ENCODE measurements at places on chromosomes 6 and 20.

- no peak for DNase-seq
Observed at GRCh38 chr6:11434565-11435326, 102.8 kb upstream of the TMEM170B start.

DNA sequence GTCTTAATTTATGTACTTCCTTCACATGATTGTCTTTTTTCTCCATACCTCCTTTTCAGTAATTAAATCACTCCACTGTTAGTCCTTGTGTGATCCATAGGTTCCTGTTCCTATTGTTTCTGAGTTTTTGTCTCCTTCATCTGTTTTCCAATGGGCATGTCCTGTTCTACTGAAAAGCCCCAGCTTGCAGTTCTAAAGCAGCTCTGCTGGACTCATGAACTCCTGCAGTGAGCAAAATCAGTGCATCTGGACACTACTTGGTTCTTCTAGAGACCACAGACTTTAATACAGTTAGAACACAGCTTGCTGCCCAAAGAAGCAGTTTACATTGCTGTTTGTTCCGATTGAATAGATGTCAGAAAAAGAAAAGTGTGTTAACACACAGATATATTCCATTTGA lies 593.3 kb upstream of the HS3ST5 start:
- no peak for DNase-seq

GRCh38 chr6:16058201-16058928 lies 70.5 kb upstream of the MYLIP start:
- DNase-seq = no peak

DNA sequence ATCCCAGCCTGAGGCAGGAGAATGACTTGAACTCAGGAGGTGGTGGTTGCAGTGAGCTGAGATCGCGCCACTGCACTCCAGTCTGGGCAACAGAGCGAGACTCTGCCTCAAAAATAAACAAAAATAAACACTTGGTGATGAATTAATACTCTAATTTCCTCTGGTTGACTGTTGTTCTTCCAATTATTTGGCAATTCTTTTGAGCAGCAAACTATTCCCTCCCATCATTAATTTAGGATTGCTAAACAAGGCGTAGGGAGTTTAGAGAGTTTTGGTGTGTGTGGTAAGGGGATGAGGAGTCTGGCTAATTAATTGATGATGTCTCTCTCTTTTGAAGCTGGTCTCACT lies 2.7 kb upstream of the ID1 start:
- DNase-seq = no peak

DNA sequence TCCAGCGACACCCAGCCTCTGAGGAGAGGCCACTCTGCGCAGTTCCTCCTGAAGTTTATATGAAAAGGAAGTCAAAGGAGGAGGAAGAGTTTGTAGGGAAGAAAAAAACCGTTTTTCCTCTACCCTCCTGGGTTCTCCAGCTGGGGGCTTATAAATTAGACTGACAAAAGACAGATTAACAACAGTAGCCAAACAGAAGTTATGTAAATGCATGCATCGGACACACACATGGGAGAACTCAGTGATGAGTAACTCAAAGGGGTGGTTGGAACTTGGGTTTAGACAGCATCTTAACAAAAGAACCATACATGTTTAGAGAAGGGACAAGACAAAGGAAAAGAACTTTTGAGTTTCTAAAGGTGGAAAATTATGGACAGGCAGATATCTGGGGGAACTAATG lies 71.2 kb downstream of the CD24 start:
- no peak for DNase-seq

DNA sequence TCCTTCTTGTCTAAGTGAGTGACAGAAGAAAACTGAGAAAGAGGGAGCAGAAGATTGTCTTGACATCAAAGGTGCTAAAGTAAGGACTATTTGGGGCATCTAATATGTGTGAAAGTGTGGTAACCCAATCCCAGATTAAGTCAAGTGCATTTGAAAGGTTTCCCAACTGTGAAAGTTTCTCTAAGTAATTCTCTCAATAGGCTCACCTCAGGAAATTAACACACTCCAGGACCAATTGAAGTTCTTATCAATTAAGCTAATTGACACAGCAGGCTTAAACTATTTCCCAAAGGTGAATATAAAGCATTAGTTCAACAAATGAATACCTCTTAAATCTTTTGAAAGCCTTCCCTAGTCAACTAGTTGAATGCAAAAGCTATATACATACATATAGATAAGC lies 212.8 kb upstream of the FUT9 start:
- DNase-seq = no peak

GRCh38 chr6:136920216-136920615 lies 1.9 kb upstream of the SLC35D3 start:
- DNase-seq = no peak

- DNase-seq = no peak
Observed at GRCh38 chr20:32649697-32650400, 23.9 kb downstream of the C20orf203 start.

DNA sequence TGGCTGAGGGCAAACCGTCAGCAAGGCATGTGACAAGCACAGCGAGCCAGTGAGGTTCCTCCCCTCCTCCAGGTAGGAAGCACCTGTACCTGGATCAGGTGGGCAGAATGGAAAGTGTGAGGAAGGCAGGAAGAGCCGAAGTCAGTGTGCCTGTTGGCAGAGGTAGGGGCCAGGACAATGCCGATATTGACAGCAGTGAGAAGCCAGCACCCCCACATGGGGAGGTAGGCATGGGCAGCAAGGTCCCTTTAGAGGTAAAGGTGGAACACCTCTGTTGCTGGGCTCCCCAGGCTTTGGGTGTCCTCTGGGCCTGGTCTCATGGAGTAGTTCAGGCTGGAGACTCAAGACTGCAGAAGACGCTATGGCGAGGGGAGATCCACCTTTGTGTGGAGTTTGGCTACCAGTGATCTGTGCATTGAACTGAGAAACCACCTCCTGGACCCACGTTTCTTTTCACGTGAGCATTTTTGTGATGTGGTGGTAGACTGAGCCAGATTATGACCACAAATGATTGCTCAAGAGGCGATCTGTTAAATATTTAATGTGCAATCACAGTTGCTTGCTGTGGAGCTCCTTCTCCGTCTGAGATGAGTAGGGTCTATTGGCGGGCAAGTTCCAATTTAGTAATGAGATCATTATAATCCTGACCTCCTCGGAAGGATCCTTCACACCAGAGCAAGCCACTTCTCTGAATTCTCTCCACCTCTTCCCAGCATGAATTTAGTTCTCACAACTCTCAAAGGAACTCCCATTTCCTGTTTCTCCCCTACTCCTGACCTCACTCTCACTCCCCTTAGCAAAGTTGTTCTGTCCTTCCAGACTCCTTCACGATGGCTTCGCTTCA lies 174.8 kb downstream of the CDH26 start:
- DNase-seq = no peak

GRCh38 chr6:15947923-15948322 lies 181.0 kb upstream of the MYLIP start:
- no peak for DNase-seq

DNA sequence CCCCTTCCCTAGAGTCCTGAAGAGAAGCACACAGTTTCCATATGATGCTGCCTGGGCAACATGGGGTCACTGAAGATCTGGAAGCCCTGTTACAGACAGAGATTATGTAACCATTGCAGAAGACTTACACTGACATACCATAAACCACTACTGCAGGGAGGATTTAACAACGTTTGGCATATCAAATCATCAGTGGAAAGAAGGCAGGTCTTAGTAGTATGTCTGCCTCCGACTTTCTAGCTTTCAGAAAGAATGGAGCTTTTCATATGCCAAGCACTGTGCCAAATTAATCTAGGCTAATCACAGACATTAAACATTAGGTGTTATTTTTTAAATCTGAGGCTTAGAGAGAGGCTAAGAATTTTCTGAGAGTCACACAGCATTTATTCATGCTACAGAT lies 144.3 kb downstream of the ADGRB3 start:
- no peak for DNase-seq

GRCh38 chr6:151018046-151018445 lies 152.5 kb downstream of the MTHFD1L start:
- DNase-seq = no peak

DNA sequence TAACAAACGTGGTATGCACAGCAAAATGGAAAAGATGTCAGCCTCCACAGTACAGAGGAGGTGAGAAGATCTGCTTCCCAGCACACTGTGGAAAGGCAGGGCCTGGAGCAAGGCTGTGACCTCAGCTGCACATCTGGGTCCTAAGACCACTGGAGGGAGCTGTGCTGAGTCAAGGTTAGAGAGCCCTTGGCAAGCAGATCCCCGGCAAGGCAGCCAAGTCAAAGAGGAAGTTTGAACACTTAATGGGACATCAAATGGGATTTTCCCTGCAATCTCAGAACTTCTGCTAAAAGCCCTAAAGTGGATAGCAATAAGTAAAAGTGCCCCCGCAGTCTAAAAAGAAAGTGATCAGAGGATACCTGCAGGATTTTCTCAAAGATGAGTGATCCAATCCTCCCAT lies 39.5 kb downstream of the UNC5CL start:
- DNase-seq = no peak

- no peak for DNase-seq
Observed at GRCh38 chr6:132865364-132865763, 51.0 kb downstream of the RPS12 start.

DNA sequence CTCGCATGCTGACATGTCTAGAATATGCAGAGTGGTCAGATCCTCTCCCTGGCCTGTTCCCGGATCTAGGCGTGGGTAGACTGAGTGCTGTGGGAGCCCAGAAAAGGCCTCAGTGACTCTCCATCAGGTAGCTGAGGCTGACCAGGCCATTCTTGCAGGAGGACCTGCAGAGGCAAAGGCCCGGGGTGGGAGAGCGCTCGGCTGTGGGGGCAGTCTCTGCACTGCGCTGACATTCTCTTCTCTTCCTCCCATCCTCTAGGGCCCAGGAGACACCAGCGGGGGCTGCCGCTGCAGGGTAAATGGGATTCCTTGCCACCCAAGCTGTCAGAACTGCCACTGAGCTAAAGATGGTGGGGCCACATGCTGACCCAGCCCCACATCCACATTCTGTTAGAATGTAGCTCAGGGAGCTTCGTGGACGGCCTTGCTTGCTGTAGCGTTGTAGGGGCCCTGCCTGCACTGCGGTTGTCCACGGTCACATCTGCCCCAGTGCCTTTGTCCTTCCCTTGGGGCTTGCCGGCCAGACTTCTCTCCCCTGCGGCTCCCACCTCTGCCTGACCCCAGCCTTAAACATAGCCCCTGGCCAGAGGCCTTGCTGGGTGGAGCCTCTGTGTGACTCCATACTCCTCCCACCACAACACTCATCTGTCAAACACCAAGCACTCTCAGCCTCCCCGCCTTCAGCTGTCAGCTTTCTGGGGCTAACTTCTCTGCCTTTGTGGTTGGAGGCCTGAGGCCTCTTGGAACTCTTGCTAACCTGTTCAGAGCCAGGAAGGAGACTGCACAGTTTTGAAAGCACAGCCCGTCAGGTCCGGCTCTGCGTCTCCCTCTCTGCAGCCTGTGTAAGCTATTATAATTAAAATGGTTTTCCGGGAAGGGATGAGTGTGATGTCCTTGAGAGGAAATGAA lies 22.2 kb downstream of the RBCK1 start:
- no peak for DNase-seq

DNA sequence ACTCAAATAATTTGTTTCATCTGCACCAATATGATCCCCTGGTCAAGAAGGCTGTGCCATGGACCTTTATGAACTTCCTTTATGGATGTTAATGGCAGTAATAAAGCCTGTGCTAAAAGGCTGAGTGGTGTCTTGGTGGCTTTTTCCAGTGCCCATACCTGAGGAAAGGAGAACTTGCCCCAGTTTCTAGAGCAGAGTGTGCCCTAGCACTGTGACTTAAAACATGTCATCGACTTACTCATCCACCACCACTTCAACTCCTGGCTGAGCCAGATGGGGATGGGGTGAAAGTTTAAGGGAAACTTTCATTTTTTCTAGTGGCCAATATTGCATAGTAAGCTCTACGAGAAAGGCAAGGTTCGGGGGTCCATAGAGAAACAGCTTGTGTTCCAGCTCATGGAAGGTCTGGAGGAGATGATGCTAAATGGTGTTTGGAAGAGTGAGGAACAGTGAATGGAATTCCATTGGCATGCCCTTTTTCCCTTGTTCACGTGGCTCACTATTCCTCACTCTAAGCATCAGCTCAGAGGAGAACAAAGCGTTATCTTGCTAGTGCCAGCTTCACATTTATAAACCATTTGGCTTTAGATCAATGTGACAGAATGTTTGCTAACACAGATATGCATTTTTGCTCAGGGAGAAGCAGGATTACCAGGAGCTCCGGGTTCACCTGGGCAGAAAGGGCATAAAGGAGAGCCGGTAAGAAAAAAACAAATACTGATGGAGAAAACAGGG lies 71.2 kb downstream of the COL19A1 start:
- DNase-seq = no peak

GRCh38 chr20:63891061-63892002 lies 3.6 kb upstream of the DNAJC5 start:
- DNase-seq = no peak

- DNase-seq = no peak
Observed at GRCh38 chr6:82611751-82612150, 248.1 kb downstream of the TPBG start.

DNA sequence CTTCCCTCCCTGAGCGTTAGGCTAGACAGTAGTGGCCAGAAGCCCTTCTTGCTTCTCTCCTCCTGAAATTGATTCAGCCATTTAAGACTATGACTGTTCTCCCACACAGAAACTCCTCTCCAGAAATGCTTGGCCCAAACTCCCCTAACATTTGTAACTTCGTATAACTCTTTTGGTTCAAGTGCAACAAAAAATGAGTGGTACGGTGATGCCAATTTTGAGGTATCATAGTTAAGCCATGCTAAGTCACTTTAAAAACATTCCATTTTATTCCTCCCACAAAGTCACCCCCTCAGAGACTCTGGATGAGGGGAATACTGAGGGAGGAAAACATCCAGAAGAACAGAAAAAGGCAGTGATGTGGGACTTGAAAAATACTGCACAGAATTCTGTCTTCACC lies 21.1 kb upstream of the ROS1 start:
- DNase-seq = no peak

DNA sequence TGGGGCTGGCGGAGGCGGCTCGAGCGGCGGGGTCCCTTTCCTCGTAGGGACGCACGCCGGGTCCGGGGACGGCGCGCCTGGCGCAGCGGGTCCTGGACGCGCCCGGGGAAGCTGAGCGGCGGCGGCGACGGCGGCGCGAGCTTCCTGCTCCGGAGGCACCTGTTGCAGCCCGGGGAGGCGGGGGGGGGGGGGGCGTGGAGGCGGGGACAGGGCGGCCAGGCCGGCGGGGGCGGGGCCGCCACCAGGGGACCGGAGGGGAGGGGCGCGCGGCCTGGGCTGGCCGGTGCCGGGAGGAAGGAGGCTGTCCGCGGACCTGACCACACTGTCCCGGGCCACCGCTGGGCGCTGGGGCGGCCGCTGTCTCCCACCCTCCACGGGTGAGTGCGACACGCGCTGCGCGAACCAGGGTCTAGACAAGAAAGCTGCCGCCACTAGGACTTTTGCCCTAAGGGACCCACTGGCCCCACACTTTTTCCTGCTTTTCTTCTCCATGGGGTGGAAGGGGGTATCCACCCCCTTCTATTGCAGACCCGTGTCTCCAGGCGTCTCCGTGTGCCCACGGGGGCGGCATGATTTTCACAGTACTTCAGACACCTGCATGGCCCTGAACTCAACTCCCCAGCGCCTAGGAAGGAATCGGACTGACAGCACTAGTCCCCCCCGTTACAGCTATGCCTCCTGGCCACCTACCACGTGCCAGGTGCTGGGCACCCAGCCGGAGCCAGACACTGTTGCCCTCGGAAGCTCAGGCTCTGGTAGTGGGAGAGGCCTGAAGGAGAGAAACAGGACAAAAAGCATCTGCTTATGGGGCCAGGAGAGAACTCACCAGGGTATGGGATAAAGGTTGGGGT lies at the start of gene NFATC2:
NFATC2 (minus strand) TSS at position 149 of the 851 bp plus-strand sequence. CDS start 220 bp downstream, outside the sequence.
- DNase-seq = peak; percentile 49
